Smooth muscle cell of trachea (primary cell): ENCODE measurements at places on chromosomes 2 and 18. TPM values are rescaled to one million over a fixed set of nuclear protein-coding genes. Genes with fewer than 3 reads are reported as not detected.

The KCNG2 gene
- total RNA-seq, result 0.73 and 3.3 TPM in 2 replicates

The UGT1A4 gene
- not detected in 2 replicates for total RNA-seq

The CIB4 gene
- total RNA-seq, result not detected in 2 replicates

The LBX2 gene
- total RNA-seq, result 3.1 and 6.3 TPM in 2 replicates

The RAX gene
- total RNA-seq, result not detected in 2 replicates

The COL6A3 gene
- total RNA-seq, result 2,183 and 3,095 TPM in 2 replicates

The IL37 gene
- total RNA-seq, result not detected in 2 replicates
